Esophagus squamous epithelium (tissue), 5 donors: ENCODE measurements at places on chromosomes 12 and 14.

GRCh38 chr12:62653740-62654139 lies 187.1 kb downstream of the MON2 start:
- DNase-seq: no peak

- DNase-seq: no peak
Observed at GRCh38 chr12:63223128-63223527, 72.1 kb upstream of the AVPR1A start.

DNA sequence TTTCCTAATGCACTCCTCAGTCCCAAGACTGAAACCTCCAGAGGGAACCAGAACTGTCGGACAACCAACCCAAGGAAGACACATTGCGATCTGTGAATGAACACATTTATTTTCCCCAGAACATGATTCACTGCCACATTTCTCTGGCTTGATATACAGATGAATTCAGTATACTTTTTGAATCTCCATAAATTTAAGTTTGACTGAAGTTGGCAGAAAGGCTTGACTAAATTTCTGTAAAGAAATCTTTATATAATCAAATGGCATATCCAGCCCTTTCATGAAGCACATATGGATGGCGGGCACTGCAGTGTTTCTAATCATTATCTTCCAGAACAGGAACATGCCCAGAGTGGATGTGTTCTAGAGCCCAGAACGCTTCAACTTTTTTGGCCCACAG lies 56.7 kb downstream of the DCAF5 start:
- no peak for DNase-seq

DNA sequence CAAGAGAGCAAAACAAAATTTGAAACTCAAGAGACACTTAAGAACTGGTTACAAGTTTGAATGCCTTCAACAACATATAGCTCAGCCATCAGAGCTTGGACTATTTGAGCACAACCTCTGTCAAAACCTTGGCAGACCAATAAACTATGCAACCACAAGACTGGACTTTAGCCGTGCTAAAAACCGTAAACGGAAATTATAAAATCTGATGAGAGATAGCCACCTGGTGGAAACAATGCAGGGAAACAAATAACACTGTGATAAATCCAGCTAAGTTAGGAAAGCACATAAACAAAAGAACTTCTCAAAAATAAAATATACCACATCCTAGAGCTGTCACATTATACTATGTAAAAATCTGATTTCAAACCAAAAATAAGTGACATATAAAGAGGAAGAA lies 1074.2 kb upstream of the NOVA1 start:
- DNase-seq: no peak

GRCh38 chr14:91545946-91546716 lies 36.0 kb upstream of the PPP4R3A start:
- no peak for DNase-seq

- DNase-seq: no peak
Observed at GRCh38 chr12:81953541-81953940, 194.4 kb upstream of the PPFIA2 start.

DNA sequence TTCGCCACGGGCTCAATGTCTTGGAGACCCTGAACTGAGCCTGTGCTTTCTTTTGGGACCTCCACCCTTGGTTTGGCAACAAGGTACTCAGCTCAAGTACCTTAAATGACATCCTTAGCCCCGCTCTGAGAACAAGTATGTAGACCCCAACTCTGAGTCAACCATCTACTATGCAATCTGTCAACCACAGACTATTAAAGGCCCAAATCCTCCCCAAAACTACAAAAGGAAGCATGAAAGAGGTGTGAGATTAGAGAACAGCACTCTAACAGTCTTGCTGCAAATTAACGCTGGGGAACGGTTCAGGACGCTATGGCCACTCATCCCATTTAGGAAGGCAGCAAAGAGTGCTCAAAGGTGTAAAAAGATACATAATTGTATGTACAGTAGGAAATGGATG lies 52.1 kb downstream of the CCDC88C start:
- DNase-seq: no peak

DNA sequence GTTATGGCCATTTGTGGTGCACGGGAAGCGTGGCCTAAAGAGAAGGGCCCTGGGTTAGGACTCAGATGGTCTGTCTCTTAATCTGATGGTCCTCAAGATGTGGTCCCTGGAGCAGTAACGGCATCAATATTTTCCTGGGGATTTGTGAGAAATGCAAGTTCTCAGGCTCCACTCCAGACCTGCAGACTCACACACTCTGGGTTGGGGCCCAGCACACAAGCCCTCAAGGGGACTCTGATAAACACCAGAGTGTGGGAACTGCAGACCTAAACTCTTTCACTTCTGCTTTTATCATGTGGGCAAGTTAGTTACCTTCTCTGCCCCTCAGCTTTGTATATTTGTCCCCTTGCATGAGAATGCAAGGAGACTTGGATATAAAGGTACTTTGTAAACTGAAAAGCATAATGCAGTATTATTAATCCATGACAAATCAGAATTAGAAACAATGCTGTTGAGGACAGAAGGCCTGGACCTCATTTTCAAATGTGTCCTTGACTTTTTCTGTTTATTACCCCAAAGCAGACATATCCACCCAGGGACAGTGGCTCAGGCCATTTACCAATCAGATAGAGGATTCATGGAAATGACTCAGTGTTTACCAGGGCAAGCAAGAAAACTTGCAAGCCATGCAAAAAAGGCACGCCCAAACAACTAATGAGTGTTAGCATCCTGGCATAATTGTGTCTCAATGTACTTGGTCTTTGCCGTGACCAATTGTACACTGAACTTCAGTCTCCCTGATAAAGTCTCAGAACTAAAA lies 157.0 kb downstream of the ASCL1 start:
- DNase-seq: no peak

DNA sequence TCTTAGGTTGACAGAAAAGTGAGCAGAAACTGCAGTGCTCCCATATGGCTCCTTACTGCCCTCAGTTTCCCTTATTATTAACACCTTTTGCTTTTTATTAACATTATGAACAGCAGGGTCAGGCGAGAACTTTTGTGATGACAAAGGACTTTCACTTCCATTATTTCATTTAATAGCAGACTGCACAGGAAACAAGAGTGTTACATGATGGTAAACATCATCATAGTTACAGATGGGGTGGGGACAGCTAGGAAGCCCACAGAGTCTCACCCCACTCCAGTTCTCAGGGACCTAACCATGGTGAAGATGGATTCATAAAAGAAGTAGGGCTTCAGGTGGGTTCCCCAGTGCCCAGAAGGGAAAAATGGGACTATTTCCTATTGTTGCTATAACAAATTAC lies 110.1 kb upstream of the PELI2 start:
- no peak for DNase-seq
